ENCODE measurements at places on chromosomes 7 and 10.
A peak's percentile ranks its signal among the peaks of the same experiment; 100 is the strongest.

- DNase-seq: no peak
Observed at GRCh38 chr7:39567294-39567693, 1.1 kb downstream of the YAE1 start.

DNA sequence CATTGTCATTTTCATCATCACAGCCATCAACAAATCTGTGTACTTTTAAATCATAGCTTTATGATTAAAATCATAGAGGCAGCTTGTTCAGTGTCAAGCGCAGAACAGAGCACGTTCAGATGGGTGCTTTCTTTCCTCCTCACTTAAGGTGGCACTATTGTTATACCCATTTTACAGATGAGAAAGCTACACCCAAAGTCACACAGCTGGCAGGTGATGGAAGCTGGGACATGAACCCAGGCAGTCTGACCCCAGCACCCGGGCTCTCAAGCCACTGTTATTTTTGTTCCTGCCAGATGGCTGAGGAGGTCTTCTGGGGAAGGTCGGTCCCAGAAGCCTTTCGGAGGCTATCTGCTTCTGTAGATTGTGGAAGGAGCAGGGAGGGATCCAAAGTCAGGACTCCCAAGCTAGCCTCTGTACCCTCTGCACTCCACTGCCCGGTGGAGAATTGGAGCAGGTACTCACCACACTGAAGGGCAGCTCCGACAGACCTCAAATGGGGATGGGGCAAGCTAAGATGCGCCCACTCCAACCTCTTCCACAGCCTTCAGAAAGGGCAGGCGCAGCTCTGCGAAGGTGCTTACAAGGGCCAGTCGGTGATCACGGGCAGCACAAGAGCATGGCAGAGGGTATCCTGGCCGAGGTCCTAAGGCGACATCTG lies 610 bp downstream of the AVPI1 start:
- DNase-seq: peak; percentile 29

- DNase-seq: no peak
Observed at GRCh38 chr7:132234711-132235110, 341.6 kb downstream of the PLXNA4 start.

DNA sequence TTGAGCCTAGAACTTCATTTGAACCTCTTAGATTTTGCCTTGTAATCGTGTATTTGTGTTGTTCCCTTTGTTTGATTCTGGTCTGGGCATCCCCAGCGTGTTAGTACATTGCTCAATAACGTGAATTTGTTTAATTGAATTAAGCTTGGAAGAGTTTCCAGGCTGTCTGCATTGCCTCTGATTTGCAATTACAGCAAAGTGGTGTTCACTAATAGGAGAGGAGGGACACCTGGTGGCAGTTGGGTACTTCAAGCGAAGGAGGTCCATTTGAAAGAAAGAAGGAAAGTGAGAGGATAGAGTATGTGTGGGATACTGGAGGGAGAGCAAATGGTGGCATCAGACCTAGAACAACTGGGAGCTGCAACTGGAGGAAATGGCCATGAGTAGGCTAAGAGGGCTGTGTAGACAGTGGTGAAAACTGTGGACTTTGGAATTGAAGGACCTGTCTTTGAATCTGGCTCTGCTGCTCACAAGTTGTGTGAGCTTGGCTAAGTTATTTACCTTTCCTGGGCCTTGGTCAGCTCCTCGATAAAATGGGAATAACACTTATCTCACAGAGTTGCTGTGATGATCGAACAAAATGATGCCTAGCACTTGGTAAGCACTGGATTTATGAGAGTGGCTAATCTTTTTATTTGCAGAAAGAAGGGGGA lies 15.1 kb downstream of the LSMEM1 start:
- DNase-seq: peak; percentile 24

GRCh38 chr7:123125231-123125630 lies 74.5 kb downstream of the SLC13A1 start:
- DNase-seq: no peak

GRCh38 chr7:7867846-7868571 lies 100.6 kb upstream of the GLCCI1 start:
- no peak for DNase-seq

DNA sequence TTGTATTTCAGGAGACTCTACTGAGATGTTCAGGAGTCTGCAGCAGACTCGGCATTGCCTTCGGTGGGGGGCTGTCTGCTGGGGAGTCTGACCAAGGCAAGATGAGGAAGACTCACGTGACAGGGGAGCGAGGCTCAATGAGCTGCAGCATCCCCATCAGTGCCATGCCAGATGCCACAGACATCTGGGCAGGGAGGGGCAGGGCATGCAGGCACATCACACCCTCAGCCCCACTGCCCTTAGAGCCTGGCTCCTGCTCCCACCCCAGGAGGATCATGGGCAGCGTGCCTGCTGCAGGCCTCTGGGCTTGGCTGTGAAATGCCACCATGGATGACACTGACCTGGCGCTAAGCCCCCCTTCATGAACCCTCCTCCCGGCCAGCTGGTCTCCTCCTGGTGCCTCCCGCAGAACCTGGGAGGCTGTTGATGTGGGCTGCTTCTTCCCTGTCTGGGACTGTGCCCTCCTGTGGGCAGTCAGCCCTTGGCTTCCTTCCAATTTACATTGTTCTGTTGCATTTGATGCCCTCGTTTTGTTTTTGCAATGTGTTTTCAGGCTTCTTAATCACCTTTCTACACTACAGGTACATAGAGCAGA lies 235.0 kb downstream of the PAXIP1 start:
- no peak for DNase-seq

- DNase-seq: no peak
Observed at GRCh38 chr10:4093438-4093837, 308.4 kb upstream of the KLF6 start.

- DNase-seq: no peak
Observed at GRCh38 chr7:138352570-138353461, 107.2 kb upstream of the TRIM24 start.

GRCh38 chr7:81264116-81264515 lies 345.3 kb upstream of the SEMA3C start:
- no peak for DNase-seq

GRCh38 chr7:38310591-38311101 lies 37.2 kb upstream of the TARP start:
- DNase-seq: no peak

- DNase-seq: no peak
Observed at GRCh38 chr10:18294633-18295032, 154.4 kb downstream of the CACNB2 start.

DNA sequence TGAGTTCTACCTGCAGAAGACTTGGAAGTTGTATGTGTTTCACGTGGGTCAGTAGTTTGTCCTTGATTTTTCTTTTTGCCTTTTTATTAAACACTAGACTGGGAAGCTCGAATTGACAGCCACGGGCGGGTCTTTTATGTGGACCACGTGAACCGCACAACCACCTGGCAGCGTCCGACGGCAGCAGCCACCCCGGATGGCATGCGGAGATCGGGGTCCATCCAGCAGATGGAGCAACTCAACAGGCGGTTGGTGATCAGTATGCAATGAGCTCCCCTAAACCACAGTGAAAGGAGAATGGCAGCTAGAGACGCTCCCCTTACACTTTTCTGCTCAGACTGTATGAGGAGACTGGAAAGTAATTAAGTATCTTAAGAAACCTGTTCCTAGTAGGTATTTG lies 126.7 kb upstream of the STK17A start:
- DNase-seq: no peak

DNA sequence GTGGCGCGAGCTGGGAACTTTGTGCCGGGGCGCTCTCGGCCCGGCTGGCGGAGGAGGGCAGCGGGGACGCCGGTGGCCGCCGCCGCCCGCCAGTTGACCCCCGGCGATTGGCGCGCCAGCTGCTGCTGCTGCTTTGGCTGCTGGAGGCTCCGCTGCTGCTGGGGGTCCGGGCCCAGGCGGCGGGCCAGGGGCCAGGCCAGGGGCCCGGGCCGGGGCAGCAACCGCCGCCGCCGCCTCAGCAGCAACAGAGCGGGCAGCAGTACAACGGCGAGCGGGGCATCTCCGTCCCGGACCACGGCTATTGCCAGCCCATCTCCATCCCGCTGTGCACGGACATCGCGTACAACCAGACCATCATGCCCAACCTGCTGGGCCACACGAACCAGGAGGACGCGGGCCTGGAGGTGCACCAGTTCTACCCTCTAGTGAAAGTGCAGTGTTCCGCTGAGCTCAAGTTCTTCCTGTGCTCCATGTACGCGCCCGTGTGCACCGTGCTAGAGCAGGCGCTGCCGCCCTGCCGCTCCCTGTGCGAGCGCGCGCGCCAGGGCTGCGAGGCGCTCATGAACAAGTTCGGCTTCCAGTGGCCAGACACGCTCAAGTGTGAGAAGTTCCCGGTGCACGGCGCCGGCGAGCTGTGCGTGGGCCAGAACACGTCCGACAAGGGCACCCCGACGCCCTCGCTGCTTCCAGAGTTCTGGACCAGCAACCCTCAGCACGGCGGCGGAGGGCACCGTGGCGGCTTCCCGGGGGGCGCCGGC lies 870 bp downstream of the FZD1 start:
- DNase-seq: no peak

DNA sequence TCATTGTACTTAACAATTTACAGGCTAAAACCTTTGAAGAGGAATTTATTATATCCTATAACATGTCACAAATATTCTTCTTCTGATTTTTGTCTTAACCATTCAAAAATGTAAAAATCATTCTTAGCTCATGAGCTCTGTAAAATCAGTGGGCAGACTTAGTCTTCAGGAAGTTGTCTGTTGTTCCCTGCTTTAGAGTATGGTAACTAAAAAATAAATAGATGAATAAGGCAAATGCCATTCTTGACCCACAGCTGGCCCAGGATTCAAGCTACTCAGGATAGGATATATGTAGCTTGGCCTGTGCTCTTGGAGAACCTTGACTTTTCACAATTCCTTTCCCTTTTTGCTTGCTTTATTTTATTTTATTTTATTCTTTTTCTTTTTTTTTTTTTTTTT lies 51.5 kb downstream of the LRRC4 start:
- DNase-seq: no peak

GRCh38 chr7:130207642-130208041 lies at the start of gene SSMEM1:
TSS of gene SSMEM1 (plus strand) at chr7:130207860. CDS start at chr7:130207911, 51 bp downstream.
- DNase-seq: no peak

- no peak for DNase-seq
Observed at GRCh38 chr10:84743483-84743882, 415.1 kb downstream of the CCSER2 start.

- peak; percentile 29 for DNase-seq
Observed at GRCh38 chr10:61140765-61141392, 196.9 kb upstream of the RHOBTB1 start.

DNA sequence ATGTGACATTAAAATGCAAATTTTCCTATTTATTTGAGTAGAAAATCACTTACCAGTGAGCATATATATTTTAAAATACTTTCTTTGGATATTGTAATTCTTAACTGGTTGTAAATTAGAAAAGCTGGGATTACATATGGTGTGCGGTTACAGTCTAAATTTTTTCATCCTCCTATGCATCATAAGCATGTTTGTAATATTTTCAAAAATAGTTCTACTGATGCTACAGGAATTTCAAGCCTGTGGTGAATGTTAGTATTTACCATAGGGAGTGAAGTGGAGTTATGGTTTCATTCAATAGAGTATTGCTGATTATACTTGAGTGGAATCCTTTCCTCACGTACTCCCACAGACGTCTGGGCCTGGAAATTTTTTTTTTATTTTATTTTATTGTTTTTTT lies 34.6 kb upstream of the ST7 start:
- no peak for DNase-seq

DNA sequence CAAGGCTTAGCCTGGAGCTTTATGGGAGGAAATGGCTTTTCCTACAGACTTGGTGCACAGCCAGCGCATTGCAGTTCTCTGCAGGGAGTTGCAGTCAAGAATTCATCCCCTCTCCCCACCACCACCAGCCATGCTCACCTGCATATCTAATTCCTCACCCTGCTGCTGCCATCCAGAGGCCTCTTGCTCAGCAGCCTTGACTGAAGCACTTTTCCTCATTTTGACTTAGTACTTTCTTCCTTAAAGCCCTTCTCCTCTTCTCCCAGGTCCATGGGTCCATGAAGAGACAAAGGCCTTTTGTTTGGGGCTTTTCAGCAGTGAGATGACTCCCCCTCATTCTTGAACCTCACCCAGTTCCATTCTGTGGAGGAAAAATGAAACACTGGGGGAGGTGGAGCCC lies 39.7 kb upstream of the GPR141 start:
- DNase-seq: no peak

DNA sequence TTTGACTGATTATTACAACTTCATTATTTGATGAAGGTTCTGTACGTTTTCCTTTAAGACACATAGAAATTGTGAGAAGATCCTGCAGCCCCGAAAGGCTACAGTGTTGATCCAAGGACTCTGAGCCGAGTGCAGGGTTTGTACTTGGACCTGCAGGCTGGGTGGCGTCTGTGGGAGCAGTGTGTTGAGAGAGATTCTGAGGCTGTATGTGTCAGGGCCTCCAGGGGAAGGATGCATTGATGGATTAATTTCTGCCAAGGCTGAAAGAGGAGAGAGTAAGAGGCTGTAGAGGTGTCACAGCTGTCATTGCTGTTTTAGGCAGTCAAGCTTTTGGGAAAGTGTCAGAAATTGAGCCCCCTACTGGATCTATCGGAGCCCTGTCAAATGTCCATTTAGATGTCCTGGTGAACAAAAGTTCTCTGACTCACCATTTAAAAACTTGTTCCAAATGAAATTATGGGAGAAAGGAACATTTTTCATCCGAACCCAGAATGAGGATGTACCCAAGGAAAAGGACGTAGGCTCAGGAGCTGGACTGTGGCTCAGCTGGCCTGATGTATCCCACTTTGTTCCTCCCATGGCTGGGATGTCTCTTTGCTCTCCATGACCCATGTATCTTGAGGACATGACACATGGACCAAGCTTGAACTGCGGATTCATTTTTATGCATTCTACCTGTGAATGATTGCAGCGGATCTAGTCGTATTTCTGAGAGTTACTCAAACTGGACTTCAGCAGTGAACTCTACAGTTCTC lies 102.2 kb downstream of the TCF7L2 start:
- DNase-seq: no peak

DNA sequence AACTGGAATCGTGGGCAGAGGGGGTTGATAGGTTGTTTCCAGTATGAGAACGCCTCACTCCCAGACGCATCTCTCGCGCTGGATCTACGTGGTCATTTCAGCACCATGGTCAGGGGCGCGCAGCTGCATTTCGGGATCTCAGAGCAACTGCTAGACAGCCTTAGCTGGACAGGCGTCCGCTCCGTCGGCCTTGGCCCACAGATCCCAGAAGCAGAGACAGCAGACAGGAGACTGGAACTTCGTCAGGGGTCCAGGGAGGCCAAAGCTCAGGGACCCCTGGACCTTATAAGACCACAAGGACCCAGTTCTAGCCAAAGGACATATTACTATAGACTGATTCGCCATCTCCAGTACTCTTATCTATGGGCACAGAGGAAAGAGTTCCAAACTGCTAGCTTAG lies 5.3 kb downstream of the NEUROG3 start:
- no peak for DNase-seq

DNA sequence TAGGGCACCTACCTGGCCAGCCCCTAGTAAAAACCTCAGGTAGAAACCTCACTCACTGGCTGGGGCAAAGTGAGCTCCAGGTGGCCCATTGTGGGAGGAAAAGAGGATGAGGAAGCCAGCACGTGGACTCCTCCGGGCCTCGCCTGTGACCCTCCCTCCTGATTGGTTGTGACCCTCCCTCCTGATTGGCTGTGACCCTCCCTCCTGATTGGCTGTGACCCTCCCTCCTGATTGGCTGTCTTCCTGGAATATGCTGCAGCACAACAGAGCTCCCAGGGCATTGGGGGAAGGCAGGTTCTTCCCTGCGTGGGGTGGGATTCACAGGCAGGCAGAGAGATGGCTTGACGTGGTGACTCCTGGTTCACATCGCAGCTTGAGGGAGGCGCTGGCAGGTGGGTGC lies 343.0 kb downstream of the GLRX3 start:
- no peak for DNase-seq

Data from CD4-positive, alpha-beta T cell treated with Interleukin-4 for 4 hours (primary cell).